ENCODE measurements at places on chromosomes 12 and 14. TPM values are rescaled to one million over a fixed set of nuclear protein-coding genes. Genes with fewer than 3 reads are reported as not detected.

DNA sequence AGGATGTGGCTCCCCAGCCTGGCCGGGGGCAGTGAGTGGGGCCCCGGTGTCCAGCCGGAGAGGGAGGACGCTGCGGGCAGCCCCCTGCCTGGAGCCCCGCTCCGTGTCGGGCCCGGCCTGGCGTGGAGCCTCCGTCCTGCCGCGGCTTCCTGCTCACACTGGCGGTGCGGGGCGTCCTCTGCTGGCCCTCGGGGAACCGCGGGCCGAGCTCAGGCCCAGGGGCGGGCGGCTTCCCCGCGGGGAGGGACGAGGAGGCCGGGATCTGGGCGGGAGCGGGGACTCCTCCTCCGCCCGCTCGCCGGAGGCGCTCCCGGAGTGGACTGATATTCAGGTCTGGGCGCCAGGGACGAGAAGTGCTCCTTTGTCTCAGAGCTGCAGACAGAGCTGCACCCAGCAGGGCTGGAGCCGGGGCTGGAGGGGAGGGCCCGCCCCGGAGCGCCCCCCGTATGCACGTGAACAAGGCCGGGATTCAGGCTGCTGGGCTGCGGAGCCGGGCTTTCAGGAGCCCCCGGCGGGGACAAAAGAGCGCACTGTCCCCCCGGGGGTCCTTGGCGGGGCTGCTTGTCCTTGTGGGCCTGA lies 2.2 kb downstream of the MMP17 start:
- peak; percentile 66 for DNase-seq

DNA sequence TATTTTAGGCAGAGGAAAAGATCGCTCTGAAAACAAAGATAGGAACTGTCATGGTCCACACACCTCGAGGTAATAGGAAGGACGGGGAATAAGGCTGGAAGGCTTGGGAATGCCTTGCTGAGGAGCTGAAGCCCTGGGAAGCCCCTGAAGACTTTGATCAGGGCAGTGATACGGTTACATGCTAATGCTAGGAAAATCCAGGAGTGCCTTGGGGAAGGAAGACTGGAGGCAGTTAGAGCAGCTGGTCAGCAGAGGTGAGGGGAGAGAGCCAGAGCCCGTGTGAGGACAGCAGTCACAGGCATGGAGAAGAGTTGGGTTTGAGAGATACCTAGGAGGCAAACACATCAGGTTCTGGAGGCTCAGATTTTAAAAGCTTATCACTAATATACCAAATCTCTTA lies 8.6 kb upstream of the YY1 start:
- DNase-seq = no peak

DNA sequence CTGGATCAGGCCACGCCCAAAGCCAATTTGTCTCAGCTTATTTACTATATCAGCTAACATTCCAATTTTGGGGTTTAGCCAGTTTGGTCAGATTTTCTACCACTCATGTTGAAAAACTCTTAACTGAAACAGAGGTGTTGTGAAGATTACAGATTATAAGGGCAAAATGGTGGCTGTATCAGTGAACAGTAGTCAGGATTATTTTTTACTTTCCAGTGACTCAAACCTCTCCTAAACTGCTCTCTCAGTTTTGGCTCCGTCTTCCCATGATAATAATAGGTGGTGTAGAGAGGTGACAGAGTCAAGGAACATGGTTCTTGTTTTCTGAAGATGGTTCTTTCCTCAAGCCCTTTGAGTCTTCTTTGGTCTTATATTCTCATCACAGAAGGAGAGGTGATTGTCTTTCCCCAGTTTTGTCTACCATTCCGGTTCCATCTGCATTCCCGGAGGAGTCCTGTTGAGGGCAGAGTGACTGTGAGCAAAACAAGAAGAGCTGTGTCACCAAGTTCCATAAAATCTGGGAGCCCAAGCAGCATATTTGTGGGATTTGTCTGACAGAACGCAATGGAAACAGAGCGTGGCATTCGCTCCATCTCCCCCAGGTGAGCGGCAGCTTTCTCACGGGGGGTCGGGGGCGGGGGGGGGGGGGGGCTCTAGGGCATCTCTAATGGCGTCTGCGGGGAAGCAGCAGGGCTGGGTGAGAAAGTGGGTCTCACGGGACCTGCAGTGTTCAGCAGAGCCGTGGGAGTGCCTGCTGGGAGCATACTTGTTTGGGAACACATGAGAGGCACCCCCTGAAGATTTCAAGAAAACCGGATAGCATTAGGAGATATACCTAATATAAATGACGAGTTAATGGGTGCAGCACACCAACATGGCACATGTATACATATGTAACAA lies 59.1 kb downstream of the TBC1D30 start:
- DNase-seq = no peak

The CLEC4D gene
- 35.4 TPM for polyA plus RNA-seq

- DNase-seq = no peak
Measured at GRCh38 chr12:54227376-54227775, 38.6 kb upstream of the SMUG1 start.

GRCh38 chr14:55592436-55592835 lies 12.4 kb downstream of the KTN1 start:
- no peak for DNase-seq

The CFAP73 gene
- polyA plus RNA-seq = 0.14 TPM

DNA sequence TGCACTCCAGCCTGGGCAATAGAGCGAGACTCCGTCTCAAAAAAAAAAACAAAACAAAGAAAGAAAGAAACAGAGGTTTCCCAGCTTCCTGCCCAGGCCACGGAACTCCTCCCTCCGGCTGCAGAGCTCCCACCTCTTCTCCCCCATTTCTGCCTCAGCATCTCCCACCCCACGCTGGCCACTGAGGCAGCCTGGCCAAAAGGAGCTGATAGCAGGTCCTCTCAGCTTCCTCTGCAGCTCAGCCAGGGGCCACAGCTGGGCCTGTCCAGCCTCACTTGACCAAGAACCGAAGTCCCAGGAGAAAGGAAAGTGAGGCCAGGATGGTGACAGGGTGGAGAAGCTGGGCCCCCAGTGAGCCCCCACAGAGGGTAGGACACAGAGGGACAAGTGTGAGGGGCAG lies 33.4 kb upstream of the CD9 start:
- DNase-seq = no peak

The PLXNC1 gene
- 35.2 TPM for polyA plus RNA-seq

GRCh38 chr12:82319276-82319675 lies 38.9 kb downstream of the CCDC59 start:
- DNase-seq = no peak

- no peak for DNase-seq
Measured at GRCh38 chr14:105860615-105861580, 334.5 kb downstream of the TMEM121 start.

DNA sequence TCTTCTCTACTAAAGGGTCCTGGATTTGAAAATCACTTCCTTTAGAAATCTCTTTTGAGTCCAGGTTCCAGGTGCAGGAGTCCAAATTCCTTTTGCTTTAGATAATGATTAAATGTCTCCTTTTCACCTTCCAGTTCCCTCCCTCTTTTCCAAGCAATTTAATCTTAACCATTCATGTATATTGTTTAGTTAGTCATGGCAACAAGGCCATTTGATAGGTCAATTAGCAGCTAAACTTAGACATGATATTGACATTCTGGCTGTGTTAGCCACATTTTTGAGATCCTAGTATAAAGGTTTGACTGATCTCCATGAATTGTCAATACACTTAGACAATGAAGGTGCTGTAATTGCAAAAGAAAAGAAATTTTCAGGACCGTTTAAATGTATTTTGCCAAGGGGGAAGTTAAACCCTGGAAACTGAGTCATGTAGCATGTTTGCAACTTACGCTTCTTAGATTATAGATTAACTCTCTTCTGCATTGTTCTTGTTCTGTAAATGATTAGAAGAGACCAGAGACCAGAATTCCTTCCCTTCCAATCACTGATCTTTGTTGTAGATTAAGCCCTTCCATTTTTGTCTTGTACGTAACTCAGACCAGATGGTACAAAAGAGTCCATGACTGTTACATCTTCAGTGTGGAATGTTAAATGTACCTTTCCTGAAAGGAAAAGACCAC lies 12.4 kb upstream of the C12orf75 start:
- DNase-seq = no peak

DNA sequence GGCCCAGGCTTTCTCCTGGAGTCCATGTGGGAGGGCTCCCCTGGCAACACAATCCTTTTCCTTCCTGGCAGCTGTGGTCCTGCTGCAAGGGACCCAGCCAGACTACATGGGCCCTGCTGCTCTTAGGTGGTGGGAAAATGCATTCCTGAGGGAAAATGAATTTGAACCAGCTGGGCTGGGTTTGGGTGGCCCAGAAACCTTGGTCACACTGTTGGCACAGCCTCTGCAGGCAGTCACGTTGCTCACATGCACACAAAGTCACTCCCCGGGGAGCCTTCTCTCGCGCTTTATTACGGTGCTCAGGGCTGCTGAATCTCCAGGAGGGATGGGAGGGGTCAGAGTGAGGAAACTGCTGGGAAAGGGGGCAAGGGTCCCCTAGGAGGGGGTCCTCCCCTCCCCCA lies 17.2 kb downstream of the PLEKHG3 start:
- no peak for DNase-seq

The IL22 gene
- not detected for polyA plus RNA-seq

DNA sequence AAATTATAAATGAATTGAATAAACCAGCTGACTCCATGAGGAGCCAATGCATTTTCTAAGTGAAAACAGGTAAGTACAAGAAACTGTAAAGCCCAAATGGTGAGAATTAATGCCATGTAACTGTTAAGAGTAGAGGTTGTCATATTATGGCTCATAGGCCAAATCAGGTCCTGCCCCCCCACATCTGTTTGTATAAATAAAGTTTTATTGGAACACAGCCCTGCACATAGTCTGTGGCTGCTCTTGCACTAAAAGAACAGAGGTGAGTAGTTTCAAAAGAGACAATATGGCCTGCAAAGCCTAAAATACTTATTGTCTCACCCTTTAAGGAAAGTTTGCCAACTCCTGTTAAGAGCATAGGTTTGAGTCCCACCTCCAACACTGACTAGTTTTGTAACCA lies 140.5 kb upstream of the SRRM4 start:
- DNase-seq = no peak

The FSCB gene
- polyA plus RNA-seq = not detected

GRCh38 chr12:78176643-78177042 lies 345.9 kb downstream of the NAV3 start:
- DNase-seq = no peak

GRCh38 chr14:66114071-66114470 lies 372.1 kb upstream of the CCDC196 start:
- no peak for DNase-seq

GRCh38 chr14:91835920-91836843 lies 31.2 kb downstream of the TC2N start:
- DNase-seq = peak; percentile 34

DNA sequence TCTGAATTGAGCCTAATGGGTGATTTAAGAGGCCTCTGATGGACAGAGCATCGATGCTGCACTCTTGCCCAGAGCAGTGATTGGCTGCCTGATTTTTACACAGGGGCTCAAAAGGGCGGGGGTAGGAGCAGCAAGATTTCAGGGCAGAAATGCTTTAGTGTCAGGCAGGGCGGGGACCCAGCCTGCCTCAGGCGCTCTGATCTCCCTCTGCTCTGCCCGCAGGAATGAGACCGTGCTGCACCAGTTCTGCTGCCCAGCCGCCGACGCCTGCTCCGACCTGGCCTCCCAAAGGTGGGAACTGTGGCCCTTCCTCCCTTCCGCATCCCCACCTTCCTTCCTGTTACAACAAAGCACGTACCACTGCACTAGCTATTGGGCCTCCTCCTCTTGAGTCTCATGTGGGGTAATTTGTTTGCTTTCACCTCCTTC lies 32.4 kb downstream of the IQSEC3 start:
- no peak for DNase-seq

GRCh38 chr14:20614038-20614840 lies 23.1 kb upstream of the RNASE12 start:
- DNase-seq = no peak

The GPR84 gene
- 5.6 TPM for polyA plus RNA-seq

DNA sequence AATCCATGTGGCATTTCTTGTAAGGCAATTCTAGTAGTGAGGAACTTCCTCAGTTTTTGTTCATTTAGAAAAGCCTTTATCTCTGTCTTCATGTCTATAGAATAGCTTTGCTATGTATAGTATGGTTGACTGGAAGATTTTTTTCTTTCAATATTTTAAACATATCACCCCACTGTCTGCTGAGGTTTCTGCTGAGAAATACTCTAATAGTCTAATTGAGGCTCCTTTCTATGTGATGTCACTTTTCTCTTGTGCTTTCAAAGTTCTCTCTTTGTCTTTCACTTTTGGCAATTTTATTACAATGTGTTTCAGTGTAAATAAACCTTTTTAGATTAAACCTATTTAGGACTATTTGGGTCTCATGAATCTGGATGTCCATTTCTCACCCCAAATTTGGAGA lies 192.8 kb downstream of the PDZRN4 start:
- DNase-seq = no peak

The PTCSC3 gene
- not detected for polyA plus RNA-seq

DNA sequence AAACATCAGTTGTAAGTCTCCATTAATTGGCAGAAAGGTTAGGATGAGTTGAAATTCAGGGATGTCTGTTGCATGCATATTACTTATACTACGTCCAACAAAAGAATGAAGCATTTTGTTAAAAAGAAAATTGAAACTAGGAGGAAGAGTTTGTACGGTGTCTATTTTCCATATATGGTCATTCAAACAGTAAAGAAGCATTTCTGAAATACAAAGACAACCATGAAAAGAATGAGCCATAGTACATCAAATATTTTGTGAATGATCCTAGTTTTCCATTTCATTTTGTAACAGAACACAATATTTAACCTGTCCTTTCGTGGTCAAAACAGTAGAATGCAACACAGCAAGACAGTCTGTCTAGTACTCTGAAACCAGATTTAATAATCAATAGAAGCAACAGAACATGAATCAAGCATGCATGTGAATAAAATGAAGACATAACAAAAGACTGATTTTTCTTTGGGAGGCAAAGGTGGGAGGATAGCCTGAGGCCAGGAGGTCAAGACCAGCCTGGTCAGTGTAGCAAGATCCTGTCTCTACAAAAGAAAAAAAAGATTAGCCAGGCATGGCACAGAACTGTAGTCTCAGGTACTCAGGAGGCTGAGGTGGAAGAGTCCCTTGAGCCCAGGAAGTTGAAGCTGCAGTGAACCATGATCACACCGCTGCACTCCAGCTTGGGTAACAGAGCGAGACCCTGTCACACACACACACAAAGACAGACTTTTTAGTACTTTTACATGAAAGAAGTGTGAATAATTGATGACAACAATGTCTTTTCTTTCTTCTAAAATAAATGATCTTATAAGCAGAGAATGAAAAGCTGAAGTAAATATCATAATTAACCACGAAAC lies 156.0 kb downstream of the LRIG3 start:
- DNase-seq = no peak

- DNase-seq = no peak
Measured at GRCh38 chr12:121000530-121000929, 15.8 kb downstream of the C12orf43 start.

DNA sequence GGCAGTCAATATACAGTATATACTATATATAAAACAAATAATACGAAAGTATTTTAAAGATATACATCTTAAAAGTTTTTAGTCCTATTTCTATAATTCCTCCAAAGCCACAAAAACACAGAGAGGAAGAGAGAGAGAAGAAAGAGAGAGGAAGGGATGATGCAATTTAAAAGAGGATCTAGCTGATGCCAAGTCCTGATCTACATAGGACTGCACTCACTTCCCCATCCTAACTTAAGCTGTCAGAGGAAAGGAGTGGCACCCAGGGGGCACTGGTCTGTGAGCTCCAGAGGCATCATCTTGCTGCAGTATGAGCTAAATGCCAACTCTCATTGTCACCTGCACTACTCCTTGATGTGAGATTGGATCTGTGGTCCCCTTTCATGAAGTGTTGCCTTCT lies 95.8 kb downstream of the C12orf42 start:
- DNase-seq = peak; percentile 5
